ENCODE measurements at places on chromosomes 11 and 22.
A peak's percentile ranks its signal among the peaks of the same experiment; 100 is the strongest.

GRCh38 chr22:26615830-26616435, 1.9 kb downstream of the CRYBB1 start:
- no peak for DNase-seq

GRCh38 chr11:74926304-74927030, 22.4 kb downstream of the XRRA1 start:
- DNase-seq, result no peak

- DNase-seq, result peak; percentile 34
These were observed 22.6 kb upstream of the PKNOX2 start for GRCh38 chr11:125141686-125142535.

DNA sequence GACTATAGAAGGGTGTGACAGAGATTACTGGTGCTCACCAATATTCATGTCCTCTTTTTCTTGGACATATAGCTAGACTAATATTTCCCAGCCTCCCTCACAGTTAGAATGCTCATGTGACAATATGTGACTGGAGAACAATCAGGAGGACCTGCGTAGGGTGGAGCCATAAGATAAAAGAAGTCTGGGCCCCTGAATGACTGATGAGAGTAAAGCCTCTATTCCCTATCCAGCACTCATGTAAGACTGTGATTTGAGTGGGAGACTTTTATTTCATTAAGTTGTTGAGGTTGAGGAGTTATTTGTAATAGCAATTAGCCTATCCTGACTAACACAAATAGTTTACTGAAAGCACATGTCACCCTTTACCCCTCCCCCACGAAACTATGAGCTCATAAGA, 1247.1 kb upstream of the TENM4 start:
- DNase-seq, result no peak

All from stimulated activated CD4-positive, alpha-beta T cell treated with anti-CD3 and anti-CD28 coated beads, Interleukin-4, amount 100 ng/mL, for 4 hours (primary cell).